ENCODE measurements at places on chromosomes 2 and 18.

DNA sequence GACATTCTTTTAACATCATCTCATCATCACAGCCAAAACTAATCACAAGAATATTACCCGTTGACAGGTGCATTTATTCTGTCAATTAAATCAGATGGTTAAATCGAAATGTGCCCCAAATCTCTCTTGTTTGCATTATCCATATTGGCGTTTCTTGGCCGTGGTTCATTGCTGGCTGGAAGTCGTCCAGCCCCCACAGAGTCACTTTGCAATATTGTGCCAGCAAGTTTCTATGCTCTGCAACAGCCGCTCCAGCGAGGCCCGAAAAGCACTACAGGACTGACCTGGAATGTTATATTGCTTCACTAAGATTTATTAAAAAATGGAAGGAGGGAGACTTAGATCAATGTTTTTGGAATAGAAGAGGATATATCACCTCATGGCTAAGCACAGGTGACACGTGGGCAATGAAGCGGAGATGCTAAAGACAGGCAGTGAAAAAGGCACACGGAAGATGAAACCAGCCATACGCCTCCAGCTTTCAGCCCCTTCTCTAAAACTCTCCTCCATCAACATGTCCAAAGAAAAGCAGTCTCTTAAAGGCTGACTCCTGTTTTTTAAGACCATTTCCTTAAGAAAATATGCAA lies 176.8 kb upstream of the VRK2 start:
- DNase-seq: no peak

DNA sequence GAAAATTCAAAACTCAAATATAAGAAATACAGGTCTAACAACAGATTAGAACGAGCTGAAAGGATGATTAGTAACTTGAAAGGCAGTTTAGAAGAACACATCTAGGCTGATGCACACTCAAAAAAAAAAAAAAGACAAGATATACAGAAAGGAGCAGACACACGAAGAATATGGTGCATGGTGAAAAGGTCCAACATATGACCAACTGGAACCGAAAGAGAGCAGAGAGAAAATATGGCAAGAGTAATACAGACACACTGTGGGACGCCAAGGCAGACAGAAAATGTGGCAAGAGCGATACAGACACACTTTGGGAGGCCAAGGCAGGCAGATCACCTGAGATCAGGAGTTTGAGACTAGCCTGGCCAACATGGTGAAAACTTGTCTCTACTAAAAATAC lies 39.8 kb downstream of the NDUFA10 start:
- no peak for DNase-seq

- no peak for DNase-seq
Measured at GRCh38 chr18:55458456-55459203, 129.4 kb downstream of the TCF4 start.

- peak; percentile 48 for DNase-seq
Measured at GRCh38 chr2:48114256-48114655, 208.0 kb upstream of the FBXO11 start.

DNA sequence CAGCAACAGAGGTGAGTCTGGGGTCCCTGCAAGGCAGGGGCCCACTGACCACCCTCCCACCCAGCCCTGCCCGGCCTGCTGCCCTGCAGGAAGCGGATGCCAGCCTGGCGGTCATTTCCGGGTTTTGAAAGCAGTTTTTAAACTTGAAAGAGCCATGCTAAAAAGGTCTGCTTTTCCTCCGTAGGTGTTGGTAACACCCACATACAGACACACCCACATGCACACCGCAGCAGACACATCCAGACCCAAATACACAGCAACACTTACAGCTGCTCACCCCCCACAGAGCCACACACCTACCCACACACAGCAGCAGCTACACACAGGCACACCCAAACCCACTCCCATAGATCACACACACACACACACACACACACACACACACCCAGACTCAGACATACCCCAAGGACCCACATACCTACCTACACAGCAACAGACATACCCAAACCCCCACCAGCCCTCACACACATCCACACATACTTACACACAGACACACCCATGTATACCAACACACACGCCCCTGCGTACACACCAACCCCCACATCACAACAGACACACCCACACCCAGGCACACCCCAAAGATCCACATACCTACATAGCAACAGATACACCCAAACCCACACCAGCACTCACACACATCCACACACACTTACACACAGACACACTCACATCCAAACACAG lies 7.6 kb downstream of the ZFP36L2 start:
- DNase-seq: no peak

DNA sequence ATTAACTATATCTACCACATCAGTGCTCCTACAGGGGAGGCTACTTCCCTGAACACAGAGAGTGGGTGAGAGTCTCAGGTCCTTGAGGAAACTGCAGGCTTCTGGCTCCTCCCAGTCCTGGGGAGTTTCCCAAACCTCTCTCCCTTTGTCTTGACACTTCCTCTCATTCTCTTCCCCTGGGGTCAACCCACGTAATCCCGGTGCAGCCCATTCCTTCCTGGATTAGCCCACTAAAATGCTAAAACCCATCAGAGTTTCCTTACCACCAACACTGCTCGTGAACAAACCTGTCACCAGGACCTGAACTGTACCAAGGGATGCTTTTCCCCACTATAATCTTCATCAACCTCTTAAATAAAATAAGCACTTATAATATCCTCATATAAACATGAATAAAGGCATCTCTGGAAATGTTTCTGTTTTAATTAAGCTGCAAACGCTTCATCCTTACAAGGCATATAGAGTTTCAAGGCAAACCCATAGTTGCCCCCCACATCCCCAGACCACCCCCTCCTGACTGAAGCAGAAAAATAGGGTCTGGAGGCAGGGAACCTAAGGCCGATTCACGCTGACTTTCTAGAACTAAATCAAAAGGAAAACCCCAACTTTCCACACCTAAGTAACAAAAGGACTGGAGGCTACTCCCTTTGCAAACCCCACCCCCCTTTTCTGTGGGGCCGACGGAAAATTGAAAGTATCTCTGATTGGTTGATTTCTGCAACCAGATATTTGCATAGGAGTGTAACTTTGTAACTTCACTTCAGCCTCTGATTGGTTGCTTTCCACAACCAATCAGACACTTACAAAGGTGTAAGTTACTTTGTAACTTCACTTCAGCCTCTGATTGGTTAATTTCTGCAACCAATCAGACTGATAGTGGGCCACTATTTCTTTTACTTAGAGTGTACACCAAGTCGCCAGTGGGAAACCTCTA lies 19.0 kb downstream of the TMSB10 start:
- DNase-seq: no peak

GRCh38 chr2:142805244-142805643 lies 72.2 kb upstream of the KYNU start:
- no peak for DNase-seq

DNA sequence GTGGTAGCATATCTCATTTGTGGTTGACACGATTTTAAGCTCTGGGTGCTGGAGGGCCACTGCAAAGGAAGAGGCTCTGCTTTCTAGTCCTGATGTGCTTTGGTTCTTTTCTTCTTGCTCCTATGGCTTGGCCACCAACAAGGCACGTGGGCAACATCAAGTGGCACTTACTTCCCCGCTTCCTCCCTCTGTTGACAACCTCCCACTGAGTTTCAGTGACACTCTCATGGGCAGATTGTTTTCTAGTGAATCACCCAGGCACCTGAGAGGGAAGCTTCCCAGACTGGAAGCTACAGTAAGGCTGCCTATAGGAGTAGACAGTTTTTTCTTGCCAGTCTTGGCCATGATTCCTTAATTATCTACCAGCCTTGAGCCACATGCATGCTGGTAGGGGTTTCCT lies 89.0 kb downstream of the NBAS start:
- DNase-seq: no peak

DNA sequence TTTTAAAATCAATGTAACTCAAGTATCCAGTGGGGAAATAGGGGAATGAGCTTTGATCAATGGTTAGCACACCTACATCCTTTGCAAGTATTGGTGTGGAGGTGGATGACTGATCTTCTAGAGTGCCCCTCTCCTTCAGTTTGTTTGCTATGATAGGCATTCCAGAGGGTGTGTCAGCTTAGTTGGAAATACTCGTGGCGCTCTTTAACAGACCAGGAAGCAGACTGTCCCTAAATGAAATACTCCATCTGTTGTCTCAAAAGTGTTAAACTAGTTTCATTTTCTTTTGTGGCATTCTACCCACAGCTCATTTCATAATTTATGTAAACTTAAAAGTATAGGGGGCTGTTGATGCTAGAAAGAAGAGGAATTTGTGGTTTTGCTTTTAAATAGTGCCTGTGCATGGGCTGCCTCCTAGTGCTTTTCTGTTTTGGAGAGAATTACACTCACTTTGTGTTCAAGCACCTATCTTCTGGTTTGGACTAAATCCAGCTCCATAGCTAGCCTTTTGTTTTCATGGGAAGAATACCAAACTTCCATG lies 66.2 kb downstream of the STAT1 start:
- DNase-seq: no peak

DNA sequence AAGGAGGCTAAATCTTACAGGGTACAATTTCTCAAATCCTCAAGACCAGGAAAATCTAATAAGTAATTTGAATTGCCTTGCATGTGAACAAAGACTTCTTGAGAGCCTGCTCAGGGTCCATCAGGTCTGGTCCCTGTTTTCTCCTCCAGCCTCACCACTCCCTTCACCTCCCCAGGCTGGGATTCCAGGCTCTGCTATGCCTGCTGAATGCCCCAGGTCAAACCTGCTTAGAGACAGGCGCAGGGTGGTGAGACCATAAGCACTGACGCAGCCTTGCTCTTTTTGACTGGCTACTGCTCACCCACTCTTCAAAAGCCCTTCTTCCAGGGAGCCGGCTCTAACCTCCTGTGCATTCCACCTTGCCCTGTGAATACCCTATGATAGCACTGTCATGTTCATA lies 356.4 kb upstream of the ACVR2A start:
- no peak for DNase-seq

GRCh38 chr2:62998949-62999348 lies 51.7 kb upstream of the OTX1 start:
- DNase-seq: no peak

DNA sequence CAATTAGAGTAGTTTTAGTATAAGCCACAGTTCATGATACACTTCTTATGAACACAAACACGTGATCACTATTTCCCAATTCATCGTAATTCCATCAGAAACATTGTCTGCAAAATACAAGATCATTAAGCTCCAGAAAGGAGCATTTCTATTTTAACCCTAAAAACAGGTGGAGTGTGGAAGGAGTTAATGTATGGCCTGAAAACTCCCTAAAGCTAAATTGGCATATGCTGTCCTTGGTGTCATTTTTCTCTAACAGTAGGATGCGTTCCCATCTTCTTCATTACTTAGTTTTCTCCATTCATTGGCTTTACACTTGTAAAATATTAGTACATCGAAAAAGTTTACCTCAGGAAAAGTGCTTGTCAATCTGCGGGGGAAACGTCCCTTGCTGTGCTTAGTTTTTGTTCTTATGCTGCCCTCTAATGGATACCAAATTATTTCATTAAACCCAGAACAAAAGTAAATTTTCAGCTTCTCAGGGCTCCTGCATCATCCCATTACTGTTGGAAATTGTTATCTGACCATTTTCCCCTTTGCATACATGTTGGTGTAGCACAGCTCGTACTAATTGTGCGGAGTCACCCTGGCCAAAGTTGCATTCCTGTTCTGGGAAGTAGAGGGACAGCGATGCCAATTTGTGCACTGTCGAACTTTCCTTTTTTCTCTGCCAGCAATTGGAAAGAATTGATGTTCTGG lies 153.4 kb downstream of the GPD2 start:
- DNase-seq: no peak

DNA sequence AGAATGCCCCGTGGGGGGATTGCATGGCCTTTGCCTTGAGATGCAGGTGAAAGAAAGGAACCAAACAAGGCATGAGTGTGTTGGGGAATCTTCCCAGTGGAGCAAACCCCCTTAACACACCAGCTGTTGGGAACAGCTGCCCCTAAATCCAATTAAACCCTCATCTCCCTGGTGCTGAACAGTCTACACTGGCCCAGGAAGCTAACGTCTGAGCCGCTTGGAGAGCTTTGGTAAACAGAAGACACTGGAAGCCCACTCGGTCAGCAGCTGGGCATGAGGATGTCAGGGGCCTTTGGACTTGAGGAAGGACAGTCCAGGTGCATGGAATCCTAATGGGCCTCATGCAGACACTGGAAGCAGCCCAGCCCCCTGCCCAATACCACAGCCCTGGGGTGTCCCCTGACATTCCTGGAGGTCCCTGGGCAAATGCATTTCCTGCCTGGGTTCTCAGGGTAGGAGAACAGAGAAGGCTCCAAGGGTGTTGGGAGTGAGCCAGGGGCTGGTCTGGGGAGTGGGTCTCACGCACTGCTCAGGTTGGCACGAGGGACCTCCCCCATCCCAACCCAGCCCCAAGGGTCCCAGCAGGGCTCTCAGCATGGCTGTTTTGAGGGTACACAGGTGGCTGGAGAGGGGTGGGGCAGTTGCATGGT lies 37.7 kb downstream of the GBX2 start:
- DNase-seq: no peak

- DNase-seq: no peak
Measured at GRCh38 chr2:216298719-216299495, 73.4 kb downstream of the MARCHF4 start.
